CD4-positive, alpha-beta T cell treated with Interferon alpha-2 for 1 hour (primary cell): ENCODE measurements at places on chromosomes 7 and 10.

DNA sequence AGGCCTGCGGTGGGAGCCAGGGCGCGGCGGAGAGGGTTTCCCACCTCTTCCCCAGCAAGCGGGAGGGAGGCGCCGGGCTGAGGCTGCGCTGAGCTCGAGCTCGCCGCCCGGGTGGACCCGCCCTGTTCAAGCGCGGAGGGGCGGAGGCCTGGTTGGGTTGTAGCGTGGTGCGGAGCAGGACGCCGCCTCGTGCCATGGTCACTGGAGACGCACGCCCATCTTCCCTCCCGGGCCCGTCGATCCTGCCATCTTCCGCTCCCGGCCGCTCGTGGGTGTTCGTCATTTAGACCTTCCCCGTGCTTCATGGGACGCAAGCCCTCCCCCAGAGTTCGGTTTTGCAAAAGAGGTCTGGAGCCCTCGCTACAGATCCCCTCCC lies 9.3 kb upstream of the EN2 start:
- no peak for DNase-seq

- peak; percentile 58 for DNase-seq
Observed at GRCh38 chr10:103915796-103916195, 2.2 kb downstream of the STN1 start.

DNA sequence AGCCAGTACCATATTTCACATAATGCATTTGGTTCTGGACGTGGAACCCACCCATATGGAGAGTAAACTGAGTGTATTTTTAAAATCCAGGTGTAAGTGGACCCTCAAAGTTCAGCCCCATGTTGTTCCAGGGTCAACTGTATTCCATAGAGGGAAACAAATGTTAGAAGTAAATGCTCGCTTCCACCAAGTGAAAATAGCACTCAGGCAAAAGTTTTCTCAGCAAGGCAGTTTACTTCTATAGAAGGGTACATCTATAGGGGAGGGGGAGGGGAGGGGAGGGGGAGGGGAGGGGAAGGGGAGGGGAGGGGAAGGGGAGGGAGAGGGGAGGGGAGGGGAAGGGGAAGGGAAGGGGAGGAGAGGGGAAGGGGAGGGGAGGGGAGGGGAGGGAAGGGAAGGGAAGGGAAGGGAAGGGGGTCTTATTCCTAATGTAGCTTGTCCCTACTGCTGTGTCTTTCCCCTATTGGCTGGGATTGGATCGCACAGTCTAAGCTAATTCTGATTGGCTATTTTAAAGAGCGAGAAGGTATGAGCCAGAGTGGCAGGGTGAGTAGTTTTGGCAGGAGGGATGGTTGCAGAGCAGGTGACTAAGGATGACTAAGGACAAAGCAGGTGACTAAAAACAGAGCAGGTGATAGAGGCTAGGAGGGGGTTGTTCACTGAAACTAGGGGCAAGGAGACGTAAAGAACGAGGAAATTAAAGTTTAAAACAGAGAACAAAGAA lies 29.1 kb downstream of the GARIN1A start:
- DNase-seq = no peak

DNA sequence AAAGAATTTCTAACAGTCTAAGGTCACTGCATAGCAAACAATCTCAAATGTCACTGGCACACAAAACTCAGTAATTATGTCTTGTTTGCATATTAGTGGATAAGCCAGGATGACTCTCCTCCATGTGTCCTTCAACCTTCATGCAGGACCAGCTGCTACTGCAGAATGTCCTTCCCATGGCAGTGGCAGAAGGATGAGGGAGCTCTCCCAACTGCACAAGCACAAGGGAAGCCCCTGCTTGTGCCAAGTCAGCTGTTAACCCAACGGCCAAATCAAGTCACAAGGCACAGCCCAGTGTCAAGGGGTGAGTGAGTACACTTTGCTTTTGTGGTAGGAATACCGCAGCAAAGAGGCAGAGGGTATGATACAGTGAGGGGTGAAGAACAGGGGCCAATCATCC lies 59.3 kb upstream of the VWC2 start:
- DNase-seq = no peak

DNA sequence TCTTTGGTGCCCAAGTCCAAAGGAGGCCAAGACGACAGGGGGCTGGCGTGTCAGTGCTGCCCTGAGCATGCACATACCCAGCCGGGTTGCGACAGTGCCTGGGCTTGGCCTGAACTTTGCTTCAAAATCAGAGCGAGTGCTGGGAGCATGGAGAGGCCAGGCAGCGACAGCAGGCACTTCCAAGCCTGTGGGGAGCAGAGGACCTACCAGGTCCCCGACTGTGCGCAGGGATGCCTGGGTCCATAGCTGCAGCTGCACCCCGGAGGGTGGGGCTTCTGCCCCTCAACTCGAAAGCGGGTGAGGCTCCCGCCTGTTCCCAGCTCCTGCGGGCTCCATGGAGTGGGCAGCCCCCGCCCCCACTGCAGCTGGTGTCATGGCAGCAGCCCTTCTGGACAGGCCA lies 79.1 kb downstream of the HDAC9 start:
- DNase-seq = no peak

DNA sequence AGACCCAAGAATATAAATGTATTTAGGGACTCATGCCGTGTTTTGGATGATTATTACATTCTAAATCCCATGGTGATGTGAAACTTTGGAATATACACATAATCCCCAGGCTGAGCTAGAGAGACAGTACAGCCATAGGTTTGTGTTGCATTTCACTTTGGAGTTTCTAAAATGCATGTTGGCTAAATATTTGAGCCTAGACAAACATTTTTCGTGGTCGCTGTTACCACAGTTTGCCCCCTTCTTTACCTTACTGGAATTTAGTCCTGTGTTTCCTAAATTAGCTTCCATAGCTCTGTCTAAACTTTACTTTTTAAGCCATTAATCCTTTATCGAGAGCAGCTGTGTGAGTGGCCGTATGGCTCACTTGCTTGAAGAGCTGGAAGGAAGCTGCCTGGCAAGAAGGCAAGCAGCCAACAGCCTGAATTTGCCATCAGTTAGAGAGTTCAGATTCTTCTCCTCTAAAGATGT lies 192.0 kb downstream of the BICC1 start:
- DNase-seq = no peak

DNA sequence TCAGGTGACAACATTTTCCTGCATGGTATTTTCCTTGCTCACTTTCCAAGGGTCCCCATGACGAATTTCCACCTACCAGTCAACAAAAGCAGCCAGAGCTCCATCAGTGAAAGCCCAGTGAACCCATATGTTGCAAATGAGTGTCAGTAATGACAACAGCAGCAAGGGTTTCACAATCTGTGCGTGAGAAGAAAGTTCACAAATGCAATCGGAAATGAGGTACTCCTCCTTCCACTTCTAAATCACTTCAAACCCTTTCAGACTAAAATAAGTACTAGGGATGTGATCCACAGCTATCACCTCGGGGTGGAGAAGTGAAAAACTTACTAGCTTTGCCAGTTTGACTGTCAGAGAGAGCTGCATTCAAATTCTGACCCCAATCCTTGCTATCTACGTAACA lies 55.6 kb upstream of the BET1 start:
- DNase-seq = no peak

- no peak for DNase-seq
Observed at GRCh38 chr7:37943905-37944736, 23.7 kb downstream of the EPDR1 start.

GRCh38 chr7:22559829-22560489 lies 60.0 kb upstream of the STEAP1B start:
- peak; percentile 78 for DNase-seq

DNA sequence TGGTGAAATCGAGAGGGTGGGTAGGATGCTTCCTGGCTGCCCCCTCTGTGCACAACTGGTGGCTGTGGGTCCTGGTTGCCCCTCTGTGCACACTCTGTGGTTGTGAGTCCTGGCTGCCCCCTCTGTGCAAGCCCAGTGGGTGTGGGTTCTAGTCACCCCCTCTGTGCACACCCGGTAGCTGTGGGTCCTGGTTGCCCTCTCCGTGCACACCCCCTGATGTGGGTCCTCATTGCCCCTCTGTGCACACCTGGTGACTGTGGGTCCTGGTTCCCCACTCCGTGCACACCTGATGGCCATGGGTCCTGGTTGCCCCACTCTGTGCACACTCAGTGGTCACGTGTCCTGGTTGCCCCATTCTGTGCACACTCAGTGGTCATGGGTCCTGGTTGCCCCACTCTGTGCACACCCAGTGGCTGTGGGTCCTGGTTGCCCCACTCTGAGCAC lies 20.3 kb upstream of the RET start:
- DNase-seq = no peak

DNA sequence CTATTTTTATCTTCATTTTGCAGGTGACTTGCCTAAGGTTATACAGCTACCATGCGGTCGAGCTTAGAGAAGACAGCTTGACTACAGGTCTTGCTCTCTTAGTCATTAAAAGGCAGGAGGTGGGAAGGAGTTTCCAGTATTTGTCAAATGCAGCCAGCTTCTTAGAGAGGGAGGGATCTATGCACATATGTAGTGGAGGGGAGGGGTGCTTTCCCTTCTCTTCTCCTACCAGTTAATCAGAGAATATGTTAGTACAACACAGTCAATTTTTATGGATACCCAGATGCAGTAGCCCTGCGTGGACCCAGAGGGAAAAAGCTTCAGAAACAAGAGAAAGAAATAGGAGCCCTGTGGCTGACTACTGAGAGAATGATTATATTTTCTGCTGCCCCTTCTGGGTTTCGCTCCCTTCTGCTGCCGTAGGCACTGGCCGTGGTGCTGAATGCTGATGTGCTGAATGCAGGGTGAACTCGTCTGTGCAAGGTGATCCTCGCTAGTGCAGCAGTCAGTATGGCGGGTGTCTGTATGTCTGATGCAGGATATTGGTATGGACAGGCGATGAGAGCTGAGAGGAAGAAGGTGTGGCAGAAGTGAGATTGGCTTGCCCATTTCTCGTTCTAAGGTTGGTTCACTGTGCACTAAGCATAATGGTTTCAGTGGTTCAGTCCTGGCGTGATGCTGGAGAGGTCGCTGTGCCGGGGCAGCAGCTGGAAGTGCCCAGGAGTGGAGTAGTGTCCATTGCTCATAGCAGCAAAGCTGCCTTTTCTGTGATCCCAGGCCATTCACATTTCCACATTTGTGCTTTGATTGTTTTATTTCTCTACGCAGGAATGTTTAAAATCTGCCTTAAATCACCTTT lies 189.2 kb upstream of the PODXL start:
- no peak for DNase-seq

GRCh38 chr7:22698767-22699166 lies 28.2 kb upstream of the IL6 start:
- peak; percentile 22 for DNase-seq

DNA sequence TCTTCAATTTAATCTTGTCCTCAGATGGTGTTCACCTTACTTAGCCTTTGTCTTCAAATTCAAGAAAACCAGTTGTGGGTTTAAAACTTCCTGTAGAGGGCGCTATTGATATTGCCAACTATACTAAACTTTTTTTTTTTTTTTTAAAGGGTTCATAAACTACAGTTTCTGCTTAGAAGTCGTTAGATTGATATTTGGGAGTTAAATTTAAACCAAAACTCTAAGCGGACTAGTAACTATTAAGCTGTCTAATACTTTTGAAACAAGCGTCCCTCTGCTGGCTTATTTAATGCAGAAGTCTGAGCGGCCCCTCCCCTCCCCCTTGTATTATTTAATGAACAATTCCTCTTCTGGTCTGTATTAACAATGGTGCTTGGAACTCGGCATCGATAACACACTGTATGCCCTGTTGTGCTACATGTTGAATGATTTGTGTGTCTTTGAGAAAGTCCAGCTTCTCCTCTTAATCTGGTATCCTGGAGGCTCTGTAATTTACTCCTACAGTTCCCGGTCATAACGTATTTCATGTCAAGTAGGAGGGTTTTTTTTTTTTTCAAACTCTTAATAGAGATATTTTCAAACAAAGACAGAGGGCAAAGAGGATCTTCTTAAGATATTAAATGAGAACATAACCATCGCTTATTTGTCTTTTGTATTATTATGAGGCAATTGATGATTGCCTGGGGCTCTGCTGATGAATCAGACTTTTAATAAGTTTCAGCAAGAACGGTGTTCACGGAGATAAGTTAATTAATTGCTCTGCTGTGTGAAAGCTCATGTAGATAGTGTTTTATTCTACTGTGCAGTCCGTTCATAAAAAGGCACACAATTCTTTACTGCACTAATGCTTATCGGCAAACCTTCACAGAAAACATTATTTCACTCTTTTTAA lies 22.6 kb upstream of the CREB5 start:
- DNase-seq = no peak

DNA sequence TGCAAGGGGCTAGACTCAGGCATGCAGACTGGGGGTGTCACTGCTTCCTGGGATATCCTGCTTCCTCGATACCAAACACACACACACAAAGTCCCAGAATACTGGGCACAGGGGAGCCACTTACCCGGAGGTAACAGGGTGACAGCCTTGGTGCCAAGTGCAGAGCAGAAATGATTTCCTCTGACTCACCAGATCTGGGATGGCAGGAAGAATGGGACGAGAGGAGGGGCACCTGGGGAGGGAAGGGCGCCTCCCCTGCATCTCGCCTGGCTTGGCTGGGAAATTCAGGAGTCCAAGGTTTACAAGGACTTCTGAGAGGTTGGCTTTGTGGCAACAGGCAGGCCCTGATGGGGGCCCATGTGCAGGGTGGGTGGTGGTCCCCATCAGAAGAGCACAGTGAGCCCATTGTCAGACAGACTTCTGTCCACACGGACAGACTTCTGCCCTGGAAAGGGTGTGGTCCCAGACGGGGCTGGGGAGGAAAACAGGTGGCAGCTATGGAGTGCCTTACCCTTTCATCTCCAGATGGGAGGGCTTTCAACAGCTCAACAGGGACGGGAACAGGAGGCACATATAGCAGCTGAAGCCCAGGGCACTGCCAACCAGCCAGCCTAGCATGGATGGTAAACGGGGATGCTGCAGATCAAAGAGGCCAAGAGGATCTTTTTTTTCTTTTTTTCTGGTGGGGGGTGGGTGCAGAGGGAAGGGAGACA lies 9.7 kb upstream of the CCL24 start:
- DNase-seq = no peak

- DNase-seq = no peak
Observed at GRCh38 chr10:118482393-118483331, 112.8 kb downstream of the PRLHR start.

GRCh38 chr10:117860823-117861222 lies 185.9 kb downstream of the RAB11FIP2 start:
- DNase-seq = no peak
